ENCODE measurements at places on chromosomes 16 and 17.

- peak; percentile 77 for DNase-seq
Observed at GRCh38 chr16:77212741-77213541, 13.7 kb downstream of the SYCE1L start.

- peak; percentile 32 for DNase-seq
Observed at GRCh38 chr17:32520104-32520701, 33.4 kb downstream of the CDK5R1 start.

DNA sequence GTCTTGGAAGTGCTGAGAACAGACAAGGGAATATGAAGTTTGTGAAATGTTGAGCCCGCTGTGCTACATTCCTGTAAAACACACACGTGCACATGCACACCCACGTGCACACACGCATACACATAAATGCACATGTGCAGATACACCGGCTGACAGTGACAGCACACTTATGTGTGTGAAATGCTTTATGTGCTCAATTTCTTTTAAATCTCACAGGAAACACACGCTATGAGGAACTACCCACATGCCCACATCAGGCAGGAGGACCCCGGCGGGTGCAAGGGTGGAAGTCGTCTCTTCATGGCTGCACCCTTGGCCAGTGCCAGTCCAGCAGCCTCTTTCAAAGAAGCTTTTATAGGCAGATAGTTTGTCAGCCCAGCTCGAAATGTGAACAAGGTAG is 561 bp upstream of the WFDC1 start:
- DNase-seq: no peak

- DNase-seq: no peak
Observed at GRCh38 chr17:67606471-67606870, 111.3 kb upstream of the NOL11 start.

- no peak for DNase-seq
Observed at GRCh38 chr17:57507828-57508227, 237.3 kb downstream of the CCDC182 start.

DNA sequence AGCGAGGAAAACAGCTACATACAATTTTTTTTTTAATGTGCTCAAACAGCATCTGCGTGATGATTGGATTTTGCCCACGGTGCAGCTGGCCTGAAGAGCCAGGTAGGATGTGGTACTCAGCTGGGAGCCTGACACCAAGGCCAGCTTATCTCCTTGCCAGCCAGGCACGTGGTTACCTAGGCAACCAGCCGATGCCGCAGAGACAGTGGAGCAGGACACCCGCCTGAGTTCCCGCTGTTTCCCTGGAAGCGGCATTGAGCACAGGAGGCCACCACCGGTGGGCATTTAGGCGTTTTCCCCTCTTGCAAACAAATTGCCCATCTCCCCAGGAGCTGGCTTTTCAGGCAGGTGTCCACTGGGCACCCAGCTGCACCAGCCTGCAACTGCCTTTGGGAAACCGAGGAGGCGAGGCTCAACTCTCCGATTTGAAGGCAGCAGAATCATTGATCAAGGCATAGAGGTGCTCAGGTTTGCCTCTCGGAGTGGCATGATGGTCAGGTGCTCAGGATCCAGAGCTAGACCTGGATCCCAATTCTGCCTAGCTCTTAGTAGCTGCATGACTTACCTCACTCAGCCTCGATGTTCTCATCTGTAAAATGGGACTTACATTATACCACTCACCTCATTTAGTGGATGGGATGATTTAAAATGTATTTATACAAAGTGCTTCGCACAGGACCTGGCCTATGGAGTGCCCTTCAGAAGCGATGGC is 137.5 kb upstream of the PLCG2 start:
- no peak for DNase-seq

GRCh38 chr17:57671667-57672632 is 73.1 kb downstream of the CCDC182 start:
- peak; percentile 79 for DNase-seq

DNA sequence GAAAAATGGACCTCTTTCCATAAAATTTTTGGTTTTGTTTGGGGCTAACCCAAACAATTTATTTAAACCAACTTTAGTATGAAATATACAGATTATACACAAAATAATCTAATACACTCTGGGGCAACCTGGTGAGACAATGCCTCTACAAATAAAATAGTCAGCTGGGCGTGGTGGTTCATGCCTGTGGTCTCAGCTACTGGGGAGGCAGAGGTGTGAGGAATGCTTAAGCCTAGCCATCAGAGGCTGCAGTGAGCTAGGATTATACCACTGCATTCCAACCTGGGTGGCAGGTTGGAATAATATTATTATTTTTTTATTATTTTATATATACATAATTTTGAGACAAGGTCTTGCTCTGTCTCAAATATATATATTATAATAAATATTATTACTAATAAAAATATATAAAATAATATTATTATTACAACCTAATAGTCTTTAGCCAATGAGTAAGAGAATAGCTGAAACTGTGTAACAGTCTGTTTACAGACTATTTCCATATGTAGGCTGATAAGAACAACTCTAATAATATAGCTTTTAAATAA is 50.5 kb downstream of the GLG1 start:
- DNase-seq: no peak

GRCh38 chr17:1765576-1765975 is 3.7 kb downstream of the SERPINF1 start:
- DNase-seq: no peak

GRCh38 chr16:59701963-59702930 is 968.1 kb upstream of the GOT2 start:
- no peak for DNase-seq

- no peak for DNase-seq
Observed at GRCh38 chr17:39678340-39679116, 9.3 kb downstream of the PGAP3 start.

DNA sequence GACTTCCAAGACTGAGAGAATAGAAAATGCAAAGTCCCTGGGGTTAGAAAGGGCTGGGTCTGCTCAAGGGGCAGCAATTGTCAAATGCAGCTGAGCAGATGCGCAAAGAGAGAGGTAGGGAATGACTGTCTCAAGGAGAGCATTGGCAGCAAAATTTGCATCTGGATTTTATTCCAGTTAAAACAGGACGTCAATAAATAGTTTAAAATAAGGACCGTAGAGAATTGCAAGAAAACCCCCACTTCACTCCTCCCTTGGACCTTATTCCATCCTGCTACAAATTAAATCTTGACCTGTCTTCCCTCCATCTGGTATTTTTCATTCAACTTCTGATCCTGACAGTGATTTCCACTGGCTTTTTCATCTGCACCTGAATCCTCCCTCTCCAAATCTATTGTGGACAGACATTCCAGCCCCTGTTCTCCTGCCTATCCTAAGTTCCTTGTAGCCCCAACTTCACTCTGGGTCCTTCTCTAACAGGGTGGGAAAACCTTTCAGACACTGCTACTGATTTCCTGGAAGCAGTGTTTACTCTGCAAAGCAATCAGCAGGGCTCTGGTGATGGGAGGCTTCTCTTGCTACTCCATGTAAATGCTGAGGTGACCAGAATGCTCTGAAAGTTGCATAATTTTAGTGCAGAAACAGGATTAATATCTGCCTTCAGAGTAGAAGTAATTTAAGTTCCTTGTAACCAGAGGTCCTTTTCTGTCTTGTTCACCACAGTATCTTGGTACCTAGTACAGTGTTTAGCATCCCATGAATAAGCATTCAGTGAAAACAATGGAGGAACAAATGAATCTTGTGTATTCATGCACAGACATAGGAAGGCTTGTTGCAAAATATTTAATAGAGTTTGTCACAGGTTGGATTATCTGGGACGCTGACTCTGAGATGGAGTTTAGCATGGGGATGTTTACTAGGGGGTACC is 79.2 kb downstream of the CDH11 start:
- DNase-seq: no peak
